ENCODE measurements at places on chromosomes 2 and 18.
A peak's percentile ranks its signal among the peaks of the same experiment; 100 is the strongest.

DNA sequence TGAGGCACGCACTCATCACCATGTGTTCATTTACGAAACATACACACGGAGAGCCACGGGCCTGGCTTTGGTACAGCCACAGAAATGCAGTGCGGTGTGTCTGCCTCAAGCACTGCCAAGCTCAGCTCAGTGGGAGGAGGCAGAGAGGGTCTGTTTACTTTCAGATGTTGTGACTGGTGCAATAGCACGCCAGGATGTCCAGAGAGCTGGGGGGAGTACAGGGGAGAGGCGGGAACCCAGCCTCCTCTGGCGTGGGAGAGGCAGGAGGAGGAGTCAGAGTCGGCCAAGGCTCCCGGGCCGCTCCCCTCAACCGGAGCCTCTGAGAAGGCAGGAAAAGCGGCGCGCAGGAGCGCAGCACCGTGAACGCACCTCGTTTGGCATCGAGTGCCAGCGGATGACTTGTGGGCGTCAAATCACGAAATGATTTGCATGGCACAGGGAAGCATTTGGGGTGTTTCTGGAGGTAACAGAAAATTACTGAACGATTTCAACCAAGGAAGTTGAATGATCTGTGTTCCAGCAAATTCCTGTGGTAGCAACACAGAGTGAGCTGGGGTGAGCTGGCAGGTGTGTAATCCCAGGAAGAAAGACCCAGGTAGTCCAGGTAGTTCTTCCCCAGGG, 143.0 kb downstream of the ZNF516 start:
- DNase-seq, result no peak

DNA sequence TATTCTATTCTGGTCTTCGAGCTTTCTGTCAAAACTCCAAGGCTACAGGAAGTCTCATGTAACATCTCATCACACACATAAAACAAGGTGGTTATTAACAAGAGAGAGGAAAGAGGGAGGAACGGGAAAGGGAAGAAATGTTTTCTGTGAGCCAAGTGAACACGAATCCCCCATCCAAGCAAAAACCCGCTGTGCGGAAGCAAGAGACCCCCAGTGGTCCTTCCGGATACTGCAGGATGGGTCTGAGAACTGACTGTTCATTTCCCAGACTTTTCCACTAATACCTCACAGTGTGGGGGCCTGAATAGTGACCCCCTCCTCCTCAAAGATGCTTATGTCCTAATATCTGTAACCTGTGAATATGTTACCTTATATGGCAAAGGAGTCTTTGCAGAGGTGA, 19.0 kb upstream of the DIPK1C start:
- DNase-seq, result no peak

DNA sequence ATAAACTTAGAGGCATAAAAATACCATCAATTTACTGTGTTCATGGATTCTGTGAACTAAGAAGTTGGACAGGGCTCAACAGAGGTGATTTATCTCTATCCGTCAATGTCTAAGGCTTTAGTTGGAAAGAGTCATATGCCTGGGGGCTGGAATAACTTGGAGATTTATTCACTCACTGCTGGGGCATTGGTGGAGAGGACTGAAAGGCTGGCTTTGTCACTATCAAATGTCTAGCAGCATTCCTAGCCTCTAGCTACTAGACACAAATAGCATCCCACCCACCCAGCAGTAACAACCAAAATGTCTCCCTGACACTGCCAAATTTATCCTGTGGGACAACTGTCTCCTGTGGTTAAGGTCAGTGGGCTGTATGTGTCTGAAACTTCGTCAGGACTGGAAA, 71.0 kb downstream of the EVA1A start:
- DNase-seq, result no peak

DNA sequence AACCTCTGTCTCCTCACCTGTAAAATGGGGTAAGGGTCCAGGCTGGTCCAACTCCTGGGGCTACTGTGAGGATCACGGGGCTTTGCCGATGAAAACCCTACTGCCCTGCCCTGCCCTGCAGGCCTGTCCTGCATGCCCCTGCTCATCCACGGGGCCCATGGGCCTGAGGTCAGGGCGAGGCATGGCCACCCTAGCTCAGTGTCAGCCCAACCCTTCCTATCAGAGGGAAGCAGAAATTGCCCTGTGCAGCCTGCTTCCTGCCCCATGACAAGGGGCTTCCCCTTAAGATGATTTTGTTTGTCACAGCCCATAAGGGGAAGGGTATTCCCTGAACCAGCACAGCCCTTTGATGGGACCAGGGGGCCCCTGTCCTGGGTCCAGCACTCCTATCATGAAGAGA, 353.6 kb upstream of the ID2 start:
- no peak for DNase-seq

- DNase-seq, result no peak
These were observed 43.6 kb downstream of the CYB5A start for GRCh38 chr18:74248189-74248588.

DNA sequence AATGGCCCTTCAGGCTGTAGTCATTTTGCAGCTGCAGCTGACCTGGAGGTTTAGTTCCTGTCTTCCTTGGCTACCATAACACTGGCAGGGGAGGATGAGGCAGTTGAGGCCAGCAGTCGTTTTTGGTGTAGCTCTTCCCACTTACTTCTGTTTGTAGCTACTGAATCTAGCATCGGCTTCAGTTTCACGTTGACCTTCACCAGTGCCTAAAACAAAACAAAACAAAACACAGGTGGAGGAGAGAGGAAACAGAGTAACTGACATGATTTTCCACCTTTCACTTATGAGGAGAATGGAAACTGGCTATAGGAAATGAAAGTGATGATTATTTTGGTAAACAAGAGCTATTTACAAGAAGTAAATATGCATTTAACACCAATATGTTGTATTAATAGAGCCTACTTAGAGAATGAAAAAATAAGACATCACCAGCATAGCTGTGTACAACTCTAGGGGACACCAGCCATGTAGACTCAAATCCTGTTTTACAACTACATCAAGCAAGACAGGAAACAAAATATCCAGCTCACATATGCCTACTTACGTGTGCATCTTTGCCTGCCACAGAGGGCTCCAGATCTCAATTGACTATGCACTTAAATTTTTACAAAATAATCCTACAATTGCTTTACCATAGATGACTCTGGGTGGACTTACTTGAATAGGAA, 236.9 kb downstream of the AGPS start:
- no peak for DNase-seq

DNA sequence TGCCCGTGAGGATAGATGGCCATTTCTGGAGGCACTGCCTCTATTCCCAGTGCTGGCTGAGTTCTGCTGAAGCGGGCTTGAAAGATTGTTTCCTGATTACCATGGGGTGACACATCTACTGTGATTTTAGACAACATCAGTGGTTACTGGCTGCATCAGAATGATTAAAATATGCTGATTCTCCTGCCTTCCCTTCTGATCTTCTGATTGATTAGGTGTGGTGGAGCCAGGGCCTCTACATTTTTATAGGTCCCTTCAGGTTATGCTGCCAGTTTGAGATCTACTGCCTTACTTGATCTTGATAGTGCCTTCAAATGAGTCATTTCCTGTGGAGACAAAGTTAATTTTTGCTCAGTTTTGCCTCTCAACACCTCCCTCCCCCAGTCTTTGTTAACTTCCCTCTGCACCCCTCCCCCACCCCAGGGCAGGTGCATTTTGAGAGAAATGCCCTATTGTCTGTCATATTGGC, 31.6 kb upstream of the SNORC start:
- DNase-seq, result peak; percentile 44

DNA sequence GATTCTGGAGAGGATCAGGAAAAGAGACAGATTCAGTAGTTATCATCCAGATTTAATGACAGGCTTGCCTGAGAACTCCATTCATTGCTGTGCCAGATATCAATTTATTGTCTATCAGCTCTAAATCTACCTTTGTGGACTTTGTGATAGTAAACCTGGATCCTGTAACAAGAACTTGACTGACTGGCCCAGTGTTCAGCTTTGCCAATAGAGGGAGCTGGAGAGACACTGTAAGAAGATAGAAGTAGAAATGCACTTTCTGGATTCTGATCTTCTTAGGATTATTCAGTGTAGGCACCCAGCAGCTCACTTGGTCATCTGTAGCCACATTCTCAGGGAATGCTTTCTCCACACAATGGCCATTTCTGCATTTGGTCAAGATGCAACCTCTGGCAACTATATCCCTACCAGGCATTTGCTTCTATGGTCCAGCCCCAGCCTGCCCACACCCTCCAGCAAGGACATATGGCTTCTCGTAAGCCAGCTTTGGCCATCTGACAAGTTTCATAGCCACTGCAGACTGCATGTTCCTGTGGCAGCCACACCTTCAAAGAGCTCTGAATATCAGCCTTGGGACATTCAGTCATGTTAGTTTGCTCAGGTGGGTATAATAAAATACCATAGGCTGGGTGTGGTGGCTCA, 6.1 kb upstream of the SERPINB8 start:
- peak; percentile 74 for DNase-seq

All from CD4-positive, alpha-beta T cell treated with Interferon alpha-2 for 1 hour (primary cell).